ENCODE measurements at places on chromosomes 4 and X.
A peak's percentile ranks its signal among the peaks of the same experiment; 100 is the strongest.

- no peak for DNase-seq
These were observed 25.6 kb downstream of the TXK start for GRCh38 chr4:48108309-48109073.

DNA sequence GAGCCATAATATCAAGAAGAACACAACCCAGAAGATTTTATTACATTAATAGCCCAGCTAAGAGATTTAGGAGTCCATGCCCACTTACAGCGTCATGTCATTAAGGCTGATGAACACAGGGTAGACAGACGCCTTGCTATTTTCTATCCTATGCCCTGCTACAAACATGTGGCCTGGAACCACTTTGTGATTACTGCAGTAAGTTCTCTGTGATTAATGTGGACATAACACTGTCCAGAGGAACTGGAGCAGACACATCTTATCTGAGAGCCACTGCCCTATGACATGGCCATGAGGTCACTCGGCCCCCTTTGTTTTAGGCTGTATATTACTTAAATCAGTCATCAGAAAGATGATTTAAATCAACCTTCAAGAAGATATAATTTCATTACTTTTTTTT is 211.7 kb downstream of the MAML3 start:
- DNase-seq = no peak

- no peak for DNase-seq
These were observed 24.4 kb upstream of the SLC25A43 start for GRCh38 chrX:119374736-119375135.

GRCh38 chr4:40240040-40240653 is 43.3 kb downstream of the RHOH start:
- DNase-seq = no peak

DNA sequence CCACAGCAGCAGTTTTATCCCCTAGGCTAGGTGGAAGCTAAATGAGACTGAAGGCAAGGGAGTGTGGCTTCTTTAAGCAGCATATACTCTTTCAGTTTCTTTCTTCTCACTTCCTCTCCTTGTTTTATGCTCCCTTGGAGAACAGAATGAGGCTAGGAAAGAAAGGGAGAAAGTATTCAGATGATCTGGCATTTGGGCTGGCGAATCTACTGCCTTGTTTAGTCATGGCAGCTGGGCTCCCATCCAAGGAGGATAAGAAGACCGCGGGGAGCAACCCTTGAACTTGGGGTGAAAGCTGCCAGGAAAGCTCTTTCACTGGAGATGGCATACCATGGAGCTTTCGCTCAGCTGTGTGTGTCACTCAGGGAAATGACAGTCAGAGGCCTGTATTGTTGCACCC is 72.1 kb downstream of the ARHGEF38 start:
- DNase-seq = no peak

DNA sequence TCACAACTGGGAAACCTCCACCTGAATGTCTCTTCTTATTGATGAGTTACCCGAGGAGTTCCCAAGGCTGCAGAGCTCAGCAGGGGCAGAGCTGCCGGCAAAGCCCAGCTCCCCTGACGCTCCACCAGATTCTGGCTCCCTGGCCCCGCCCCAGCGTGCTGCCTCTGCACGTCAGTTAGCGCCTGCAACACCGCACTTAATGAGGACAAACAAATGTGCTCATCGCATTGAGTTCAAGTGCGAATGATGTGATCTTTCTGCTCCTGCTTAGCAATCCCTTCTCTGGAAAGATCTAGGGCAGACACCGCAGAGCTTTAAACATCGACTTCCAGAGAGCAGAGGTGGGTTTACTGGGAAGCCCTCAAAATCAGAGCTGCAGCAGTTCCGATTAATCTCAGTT is 55.5 kb upstream of the FBXW7 start:
- peak; percentile 29 for DNase-seq

GRCh38 chr4:95048296-95048695 is 290.5 kb downstream of the BMPR1B start:
- DNase-seq = no peak

DNA sequence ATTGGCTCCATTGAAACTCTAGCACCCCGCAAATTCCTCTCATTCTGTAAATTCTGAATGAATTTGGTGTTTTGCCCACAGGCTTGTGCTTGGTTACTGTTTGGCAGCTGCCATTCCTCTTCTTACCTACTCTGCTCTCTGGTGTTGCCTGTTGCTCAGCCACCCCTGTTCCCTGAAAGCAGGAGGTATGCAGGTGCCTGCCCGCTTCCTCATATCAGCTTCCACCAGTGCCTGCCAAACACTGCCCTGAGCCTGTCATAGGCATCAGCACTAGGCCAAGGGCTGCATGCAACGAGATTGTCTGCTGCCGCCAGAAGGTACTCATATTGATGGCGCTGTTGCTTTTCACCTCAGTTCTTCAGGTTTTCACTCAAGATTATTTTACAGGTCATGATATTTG is 978.1 kb downstream of the C4orf33 start:
- no peak for DNase-seq

DNA sequence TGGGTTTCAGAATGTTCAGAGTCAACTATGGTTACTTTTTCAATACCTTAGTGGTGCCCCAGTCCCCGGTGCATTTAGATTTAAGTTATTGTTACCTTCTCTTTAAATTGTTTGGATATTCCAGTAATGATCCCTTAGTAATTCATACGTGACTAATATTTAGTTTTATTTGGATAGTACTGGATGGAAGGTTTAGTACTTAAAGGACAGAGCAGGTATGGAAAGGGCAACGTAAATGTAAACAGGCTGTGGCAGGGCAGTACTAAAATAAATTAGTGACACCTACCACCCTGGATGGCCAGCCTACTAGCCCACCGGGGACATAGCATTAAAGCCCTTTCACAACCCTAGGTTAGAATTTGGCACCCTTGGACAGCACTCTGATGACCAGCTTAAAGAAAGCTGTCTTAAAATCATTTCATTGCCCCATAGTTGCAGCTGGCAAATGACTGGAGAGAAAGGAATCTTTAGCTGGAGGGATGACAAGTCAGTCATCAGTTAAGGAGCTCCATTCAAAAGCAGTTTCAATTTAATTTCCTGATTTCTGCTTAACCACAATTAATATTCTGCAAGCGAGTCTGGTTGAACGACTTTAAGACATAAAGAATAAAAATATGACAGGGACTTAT is 16.4 kb downstream of the PLP1 start:
- no peak for DNase-seq

- DNase-seq = no peak
These were observed 52.2 kb downstream of the EFNB1 start for GRCh38 chrX:68880846-68881552.

DNA sequence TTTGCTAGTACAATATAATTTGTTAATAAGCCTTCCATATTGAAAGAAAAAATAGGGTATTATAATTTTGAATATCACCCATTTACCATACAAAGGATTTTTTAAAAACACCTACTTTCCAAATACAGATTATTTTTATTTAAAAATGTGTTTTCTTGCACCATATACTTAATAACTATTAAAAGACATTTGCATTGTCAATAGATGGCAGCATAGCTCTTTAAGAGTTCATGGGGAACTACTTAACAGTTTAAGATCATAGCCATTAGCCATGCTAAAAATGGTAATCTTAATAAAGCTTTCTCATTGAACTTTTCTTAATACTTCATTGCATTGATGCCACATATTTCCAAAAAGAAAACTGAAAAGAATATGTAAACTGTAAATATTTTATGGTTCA is 1995.9 kb downstream of the C4orf33 start:
- DNase-seq = no peak

GRCh38 chrX:138856881-138857604 is 145.5 kb upstream of the FGF13 start:
- DNase-seq = no peak

- no peak for DNase-seq
These were observed 238.2 kb downstream of the C4orf33 start for GRCh38 chr4:129334136-129334535.

- no peak for DNase-seq
These were observed 2.5 kb downstream of the ARAP2 start for GRCh38 chr4:36241771-36242170.

GRCh38 chr4:153535772-153536513 is 69.8 kb downstream of the TMEM131L start:
- DNase-seq = no peak

DNA sequence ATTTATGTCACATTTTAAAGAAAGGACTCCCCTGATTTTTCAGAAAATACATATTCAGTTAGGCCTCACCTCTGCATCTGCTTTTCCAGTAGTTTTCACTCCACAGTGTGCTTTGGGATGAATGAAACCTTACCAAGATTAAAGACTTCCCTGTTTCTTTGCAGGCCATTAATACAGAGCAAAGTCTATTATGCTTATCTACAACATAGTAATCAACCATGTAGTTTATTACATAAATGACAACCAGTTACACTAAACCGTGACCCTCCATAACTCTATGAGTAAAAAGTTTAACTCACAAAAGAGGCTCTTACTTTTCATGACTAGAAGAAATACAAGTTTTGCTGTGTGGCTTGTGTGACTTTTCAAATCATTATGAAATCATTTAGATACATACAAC is 2.3 kb downstream of the LRRC66 start:
- no peak for DNase-seq

All from activated CD4-positive, alpha-beta T cell treated with anti-CD3 and anti-CD28 coated beads, Interleukin-2, amount 50 U/mL, for 48 hours (primary cell).